ENCODE measurements at places on chromosomes 6 and 20.

DNA sequence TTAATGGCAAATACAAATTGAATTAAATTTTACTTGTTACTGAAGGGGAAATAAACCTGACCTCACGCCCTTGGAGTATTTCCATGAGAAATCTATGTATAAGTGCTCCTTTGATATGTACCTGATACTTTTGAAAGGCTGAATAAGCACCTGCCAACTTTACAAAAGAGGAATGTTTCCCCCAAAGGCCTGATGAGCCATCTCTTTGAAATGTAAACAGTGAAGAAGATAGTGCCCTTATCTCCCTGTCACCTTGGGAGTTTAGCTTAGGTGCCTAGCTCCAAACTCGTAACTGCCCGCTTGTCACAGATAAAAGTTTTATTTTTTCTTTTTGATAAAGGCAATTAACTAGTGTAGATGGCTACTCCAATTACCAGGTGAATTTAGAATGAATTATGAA lies 1.1 kb upstream of the ZNF343 start:
- H3K27me3 ChIP-seq = no peaks in the 10 kb centered on the region
- H3K36me3 ChIP-seq = no peaks in the 10 kb centered on the region

GRCh38 chr6:3033652-3034051 lies 34.0 kb downstream of the NQO2 start:
- no peaks in the 10 kb centered on the region for H3K4me1 ChIP-seq
- H3K27me3 ChIP-seq = no peaks in the 10 kb centered on the region
- no peaks in the 10 kb centered on the region for H3K36me3 ChIP-seq
- DNase-seq = no peak
- no peak overlapping the region for H3K4me3 ChIP-seq

DNA sequence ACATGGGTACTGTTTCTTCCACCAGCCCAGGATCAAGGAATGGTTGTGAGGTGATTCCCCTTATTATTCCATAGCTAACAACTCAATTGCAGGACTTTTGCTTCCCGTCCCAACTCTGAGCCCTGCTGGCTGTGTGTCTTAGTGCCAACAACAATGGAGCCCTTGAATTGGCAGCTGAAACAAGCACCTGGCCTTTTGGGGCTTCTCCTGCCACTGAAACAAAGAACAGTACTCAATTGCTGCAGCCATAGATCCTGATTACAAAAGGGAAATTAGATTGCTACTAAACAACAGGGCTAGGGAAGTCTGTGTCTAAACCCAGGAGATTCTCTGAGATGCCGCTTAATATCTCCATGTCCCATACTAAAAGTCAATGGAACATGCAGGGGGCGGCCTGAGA lies 61.3 kb upstream of the CARMIL1 start:
- no peaks in the 10 kb centered on the region for H3K4me1 ChIP-seq
- no peak for DNase-seq
- H3K27ac ChIP-seq = no peak overlapping the region
- peaks cover 1% of the 10 kb centered on the region for H3K27me3 ChIP-seq
- no peak overlapping the region for H3K4me3 ChIP-seq

DNA sequence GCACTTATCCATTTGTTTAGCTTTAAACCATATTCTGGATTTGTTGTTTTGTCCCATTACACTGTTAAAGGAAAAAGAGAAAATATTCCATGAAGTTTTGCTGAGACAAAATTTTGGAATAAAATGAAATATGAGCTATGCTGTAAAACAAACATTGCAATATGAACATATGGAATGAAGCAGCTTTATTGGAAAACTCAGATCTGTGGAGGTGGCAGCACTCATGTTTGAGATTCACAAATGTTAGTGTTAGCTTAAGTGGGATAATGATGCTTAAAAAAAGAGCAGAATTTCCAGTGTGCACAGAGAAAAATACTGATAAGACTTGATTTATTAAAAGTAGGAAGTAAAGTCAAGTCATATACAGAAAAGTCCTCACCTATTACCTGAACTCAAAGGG lies 196.2 kb downstream of the BCKDHB start:
- no peak overlapping the region for H3K27ac ChIP-seq
- no peaks in the 10 kb centered on the region for H3K4me1 ChIP-seq
- DNase-seq = no peak
- H3K4me3 ChIP-seq = no peak overlapping the region
- H3K27me3 ChIP-seq = no peaks in the 10 kb centered on the region

- H3K27ac ChIP-seq = peak overlapping the region; percentile 45
- DNase-seq = no peak
- H3K4me1 ChIP-seq = no peaks in the 10 kb centered on the region
- no peaks in the 10 kb centered on the region for H3K27me3 ChIP-seq
- peak overlapping the region; percentile 81 for H3K4me3 ChIP-seq
- H3K36me3 ChIP-seq = peaks cover 2% of the 10 kb centered on the region
Measured at GRCh38 chr20:4014031-4014474, 1.3 kb downstream of the RNF24 start.
